Stimulated activated CD4-positive, alpha-beta T cell treated with anti-CD3 and anti-CD28 coated beads, Interleukin-1b, Interleukin-23, amount 100 ng/mL, for 24 hours (primary cell): ENCODE measurements at places on chromosomes 1 and 21.

- DNase-seq, result no peak
Observed at GRCh38 chr1:230573658-230574057, 68.6 kb upstream of the COG2 start.

DNA sequence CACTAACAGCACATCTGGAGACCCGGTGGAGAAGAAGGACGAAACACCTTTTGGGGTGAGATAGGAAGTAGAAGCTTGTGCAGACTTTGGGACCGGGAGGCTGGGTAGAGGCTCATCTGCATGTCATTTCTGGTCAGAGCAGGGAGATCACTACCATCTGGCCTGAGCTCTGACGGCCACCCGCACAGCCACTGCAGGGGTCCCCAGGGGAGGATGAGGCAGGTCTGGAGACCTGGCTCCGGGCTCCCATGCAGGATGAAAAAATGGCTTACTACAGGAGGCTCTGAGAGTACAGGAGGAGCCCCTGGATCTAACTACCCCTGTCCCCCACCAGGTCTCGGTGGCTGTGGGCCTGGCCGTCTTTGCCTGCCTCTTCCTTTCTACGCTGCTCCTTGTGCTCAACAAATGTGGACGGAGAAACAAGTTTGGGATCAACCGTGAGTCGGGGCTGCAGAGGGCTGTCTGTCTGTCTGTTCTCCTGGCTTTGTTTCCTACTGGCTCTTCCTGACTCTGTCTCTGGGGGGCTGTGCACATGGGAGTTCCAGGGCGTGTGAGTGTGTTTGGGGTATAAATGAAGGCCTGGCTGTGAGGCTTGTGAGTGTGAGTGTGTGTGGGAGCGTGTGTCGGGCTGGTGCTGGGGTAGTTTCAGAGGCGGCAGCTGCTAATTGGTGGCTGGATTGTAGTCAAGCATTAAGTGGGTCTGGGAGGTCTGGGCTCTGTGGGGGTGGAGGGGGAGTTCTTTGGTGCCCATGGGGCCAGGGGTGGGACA lies 14.1 kb downstream of the NTRK1 start:
- no peak for DNase-seq

GRCh38 chr1:214018386-214019268 lies 30.9 kb downstream of the PROX1 start:
- DNase-seq, result no peak

DNA sequence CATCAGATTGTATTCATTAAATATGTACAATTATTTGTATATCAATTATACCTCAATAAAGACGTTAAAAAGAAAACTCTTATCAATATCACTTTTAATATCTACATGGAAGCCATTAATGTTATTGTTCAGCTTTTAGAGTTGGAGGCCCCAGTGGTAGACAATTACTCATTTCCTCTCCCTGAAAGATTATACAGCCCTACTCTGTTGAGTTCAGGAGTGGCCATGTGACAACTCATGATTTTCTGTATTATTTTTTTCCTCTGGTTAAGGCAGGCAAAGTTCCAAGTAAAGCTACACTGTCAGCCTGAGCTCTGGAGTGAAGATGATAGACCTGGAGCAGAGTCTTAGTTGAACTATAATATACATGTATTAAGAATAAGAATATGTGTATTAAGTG lies 247.9 kb upstream of the B3GALT2 start:
- no peak for DNase-seq

DNA sequence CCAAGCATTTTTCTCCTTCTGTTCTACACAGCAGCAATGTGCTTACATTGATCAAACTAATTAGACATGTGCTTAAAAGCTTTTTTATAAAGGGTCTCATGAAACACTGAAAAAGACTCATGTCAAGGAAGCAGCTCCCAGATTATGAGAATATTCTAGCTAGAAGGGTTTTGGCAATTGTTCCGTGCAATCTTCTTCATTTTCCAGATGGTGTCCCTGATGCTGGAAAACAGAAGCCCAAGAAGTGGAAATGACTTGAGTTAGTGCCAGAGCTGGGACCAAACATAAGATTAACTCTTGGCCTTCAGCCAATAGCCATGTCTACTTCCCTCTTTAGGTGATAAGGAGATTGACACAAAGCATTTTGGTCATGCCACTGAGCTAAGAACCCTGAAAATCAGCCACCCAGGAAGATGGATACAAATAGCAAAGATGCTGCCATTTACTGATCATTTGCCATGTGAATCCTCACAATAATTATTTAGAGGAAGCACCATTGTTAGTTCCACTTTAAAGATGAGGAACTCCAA lies 110.8 kb downstream of the MATN1 start:
- no peak for DNase-seq

- DNase-seq, result no peak
Observed at GRCh38 chr1:61420243-61420642, 304.7 kb downstream of the TM2D1 start.

DNA sequence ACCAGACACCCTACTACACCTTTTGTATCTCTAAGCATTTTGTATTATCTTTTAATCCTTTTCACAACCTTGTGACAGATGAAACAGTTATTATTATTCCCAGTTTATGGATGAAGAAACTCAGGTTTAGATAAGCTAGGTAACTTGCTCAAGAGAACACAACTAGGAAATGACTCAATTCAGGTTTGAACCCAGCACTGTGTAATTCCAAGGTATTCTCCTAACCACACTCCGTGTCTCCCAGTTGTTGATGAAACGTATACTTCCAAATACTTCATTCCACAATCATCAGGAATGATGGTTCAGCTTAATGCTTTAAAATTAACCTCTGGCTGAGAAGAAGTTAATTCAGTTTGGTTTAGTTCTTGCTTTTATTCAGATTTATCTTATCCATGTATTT lies 51.7 kb upstream of the MRPS6 start:
- DNase-seq, result no peak

DNA sequence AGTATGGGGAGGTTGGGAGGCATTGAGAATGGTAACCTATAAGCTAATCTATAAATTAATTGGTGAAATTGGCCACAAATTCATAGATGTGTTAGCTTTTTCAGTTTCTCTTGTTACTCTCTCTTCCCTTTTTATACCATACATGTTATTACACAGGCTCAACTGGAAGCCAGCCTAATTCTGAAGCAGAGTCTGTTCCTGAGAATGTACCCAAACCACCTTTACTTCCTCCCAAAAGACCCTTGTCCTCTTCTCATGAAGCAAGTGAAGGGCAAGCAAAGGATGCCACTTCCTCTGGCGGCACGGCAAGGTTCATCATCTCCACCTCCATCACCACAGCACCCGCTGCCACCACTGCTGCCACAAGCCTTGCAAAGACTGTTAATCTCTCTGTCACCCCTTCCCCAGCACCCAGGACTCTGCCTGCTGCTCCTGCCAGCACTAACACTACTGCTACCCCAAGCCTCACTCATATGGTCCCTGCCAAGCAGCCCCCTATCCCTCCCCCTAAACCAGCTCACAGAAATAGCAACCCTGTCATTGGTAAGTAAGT lies 39.5 kb upstream of the RCC1 start:
- no peak for DNase-seq

- DNase-seq, result no peak
Observed at GRCh38 chr1:180881806-180882509, 30.7 kb upstream of the KIAA1614 start.

DNA sequence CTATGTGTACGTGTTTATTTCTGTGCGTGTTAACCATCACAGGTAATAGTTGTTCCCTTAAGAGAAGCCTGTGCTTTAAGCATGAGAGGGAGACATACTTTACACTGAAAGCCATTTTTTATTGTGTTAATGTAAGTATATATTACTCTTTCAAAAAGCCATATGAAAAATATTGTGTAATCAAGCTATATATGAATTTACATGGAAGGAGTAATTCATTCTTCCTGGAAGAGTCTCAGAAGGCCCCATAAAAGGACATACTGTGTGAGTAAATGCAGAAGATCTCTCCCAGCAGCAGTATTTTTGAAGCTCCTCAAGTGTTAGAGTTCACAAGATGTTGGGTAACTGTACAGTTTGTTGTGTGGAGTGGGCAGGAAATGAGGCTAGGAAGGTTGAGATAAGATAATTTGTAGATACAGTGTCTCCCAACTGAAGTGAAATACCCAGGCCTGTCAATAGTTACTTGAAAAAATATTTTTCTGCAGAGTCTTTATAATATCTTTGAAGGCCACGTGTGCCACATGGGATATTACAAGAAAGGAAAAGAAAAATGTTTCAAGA lies 138.3 kb downstream of the PTGER3 start:
- DNase-seq, result no peak

- no peak for DNase-seq
Observed at GRCh38 chr1:183804387-183804786, 533 bp upstream of the RGL1 start.

- no peak for DNase-seq
Observed at GRCh38 chr1:246221485-246222255, 285.4 kb downstream of the SMYD3 start.

DNA sequence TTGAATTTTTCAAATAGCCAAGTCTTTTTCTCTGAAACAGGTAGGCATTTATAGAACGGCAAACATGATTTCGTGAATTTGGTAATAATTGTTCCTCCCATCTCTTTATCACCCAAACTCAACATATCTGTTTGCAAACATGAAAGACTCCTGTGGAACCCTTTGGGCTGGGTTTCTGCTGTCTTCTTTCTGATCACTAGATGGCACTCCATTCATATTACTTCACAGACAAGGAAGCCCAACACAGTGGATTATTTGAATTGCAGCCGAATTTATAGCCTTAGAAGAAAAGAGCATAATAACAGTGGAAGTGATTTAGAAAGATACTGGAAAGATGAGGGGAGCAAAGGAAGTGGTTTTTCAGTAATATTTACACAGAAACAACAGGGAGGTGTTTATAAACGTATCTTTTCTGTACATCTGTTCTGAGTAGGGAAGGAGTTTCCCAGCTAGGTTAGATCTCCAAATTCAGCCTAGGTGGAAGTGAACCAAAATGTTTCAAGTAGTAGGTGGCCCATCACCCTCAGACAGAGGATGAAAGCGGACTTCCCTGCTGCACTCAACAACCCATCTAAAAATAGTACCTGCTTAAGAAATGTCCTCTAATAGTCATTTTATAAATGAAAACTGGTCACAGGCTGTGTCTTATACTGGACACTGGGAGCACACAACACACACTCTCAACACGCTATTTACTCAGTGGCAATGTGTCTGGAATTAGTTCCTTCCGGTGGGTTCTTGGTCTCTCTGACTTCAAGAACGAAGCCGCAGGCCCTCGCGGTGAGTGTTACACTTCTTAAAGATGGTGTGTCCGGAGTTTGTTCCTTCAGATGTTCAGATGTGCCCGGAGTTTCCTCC lies 67.6 kb downstream of the MAP3K21 start:
- DNase-seq, result no peak

GRCh38 chr1:33378524-33378923 lies 52.4 kb downstream of the PHC2 start:
- no peak for DNase-seq
